ENCODE measurements at places on chromosomes 6 and 20. TPM values are rescaled to one million over a fixed set of nuclear protein-coding genes. Genes with fewer than 3 reads are reported as not detected.

DNA sequence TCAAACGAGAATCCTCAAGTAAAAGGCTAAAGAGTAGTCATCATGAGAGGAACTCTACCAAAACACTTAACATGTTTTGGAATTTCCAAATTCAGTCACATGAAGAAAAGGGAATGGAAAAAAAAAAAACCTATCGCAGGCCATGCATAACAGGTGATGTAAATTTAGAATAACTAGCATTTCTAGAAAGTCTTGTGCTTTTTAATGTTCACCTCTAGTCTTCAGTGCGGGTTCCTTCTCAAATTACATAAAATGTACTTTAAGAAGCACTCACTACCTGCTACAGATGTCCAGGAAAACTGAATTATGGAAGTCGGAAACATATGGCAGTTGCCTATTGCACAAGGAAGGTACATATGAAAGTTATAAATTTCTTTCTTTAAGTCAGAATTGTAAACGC lies 6.1 kb upstream of the TBX18 start:
- H3K27ac ChIP-seq = no peak overlapping the region
- no peak overlapping the region for H3K4me3 ChIP-seq
- peaks cover 35% of the 10 kb centered on the region for H3K27me3 ChIP-seq
- no peaks in the 10 kb centered on the region for H3K36me3 ChIP-seq

GRCh38 chr20:61184194-61184593 lies 67.9 kb upstream of the CDH4 start:
- no peaks in the 10 kb centered on the region for H3K36me3 ChIP-seq
- H3K4me3 ChIP-seq = no peak overlapping the region
- H3K27ac ChIP-seq = no peak overlapping the region

DNA sequence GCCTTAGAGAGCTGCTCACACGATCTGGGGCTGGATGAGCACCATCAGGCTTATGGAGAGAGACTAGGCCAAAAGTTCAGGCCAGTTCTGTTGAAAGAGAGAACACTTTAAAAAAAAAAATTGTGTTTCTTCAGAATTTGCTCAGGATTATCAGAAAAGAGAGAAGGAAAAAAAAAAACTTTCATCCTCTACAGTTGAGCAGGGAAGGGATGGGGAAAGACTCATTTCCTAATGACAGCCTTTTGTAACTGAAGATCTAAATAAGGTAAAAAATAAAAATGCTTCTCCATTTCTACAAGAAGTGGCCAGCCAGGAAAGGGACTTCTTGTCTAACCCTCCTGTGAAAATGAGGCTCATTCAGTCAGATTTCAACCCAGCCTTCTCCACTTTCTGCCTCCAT lies 134.8 kb downstream of the LY86 start:
- H3K4me3 ChIP-seq = peak overlapping the region; percentile 71
- peak overlapping the region; percentile 72 for H3K27ac ChIP-seq
- H3K4me1 ChIP-seq = peaks cover 14% of the 10 kb centered on the region
- DNase-seq = no peak
- H3K36me3 ChIP-seq = no peaks in the 10 kb centered on the region
- H3K27me3 ChIP-seq = no peaks in the 10 kb centered on the region

DNA sequence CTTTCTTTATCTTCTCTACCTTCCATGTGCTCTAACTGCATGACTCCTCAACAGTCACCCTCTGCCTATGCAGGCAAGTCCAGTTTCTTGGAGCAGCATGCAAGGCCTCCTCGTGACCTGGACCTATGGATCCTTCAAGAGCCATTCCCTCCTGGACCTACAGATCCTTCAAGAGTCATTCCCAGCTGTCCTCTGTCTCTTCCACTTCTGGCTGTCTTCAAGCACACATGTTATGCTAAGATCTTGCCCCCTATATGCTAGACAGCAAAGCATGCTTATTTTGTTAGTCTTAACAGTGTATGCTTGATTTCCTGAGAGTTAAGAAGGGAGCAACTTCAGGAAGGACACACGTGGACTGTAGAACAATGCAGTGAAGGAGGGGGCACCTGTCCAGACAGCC lies 7.5 kb downstream of the ID4 start:
- H3K4me3 ChIP-seq = no peak overlapping the region
- H3K27me3 ChIP-seq = no peaks in the 10 kb centered on the region
- DNase-seq = no peak

DNA sequence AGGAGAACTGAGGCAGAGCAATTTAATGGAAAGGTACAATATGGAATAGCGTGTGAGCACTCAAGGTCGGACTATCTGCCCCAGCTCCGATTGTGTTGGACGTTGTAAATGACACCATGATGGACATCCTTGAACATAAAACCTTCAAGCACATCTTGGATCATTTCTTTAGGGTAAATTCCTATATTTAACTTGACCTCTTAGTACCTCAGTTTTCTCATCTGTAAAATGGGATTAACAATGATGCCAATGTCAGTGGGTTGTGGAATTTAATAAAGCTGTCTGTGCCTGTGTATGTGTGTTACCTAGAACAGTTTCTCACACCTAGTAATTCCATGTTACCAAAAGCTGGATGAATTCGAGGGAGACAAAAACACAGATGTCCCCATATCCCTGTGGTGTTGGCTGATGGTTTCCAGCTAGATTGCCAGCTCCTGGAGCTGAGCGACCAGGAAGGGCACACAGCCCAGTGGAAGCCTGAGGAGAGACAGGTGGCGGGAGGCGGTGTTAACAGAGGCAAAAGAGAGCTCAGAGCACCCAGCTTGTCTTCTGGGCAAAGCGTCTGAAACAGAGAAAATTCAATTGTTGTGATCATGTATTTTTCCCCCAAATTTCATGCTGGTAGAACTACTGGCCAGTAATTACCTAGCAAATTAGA lies 32.6 kb downstream of the MDFI start:
- no peak for DNase-seq
- H3K27me3 ChIP-seq = peaks cover 12% of the 10 kb centered on the region
- H3K36me3 ChIP-seq = no peaks in the 10 kb centered on the region
- no peak overlapping the region for H3K27ac ChIP-seq
- H3K4me1 ChIP-seq = no peaks in the 10 kb centered on the region
- no peak overlapping the region for H3K4me3 ChIP-seq

DNA sequence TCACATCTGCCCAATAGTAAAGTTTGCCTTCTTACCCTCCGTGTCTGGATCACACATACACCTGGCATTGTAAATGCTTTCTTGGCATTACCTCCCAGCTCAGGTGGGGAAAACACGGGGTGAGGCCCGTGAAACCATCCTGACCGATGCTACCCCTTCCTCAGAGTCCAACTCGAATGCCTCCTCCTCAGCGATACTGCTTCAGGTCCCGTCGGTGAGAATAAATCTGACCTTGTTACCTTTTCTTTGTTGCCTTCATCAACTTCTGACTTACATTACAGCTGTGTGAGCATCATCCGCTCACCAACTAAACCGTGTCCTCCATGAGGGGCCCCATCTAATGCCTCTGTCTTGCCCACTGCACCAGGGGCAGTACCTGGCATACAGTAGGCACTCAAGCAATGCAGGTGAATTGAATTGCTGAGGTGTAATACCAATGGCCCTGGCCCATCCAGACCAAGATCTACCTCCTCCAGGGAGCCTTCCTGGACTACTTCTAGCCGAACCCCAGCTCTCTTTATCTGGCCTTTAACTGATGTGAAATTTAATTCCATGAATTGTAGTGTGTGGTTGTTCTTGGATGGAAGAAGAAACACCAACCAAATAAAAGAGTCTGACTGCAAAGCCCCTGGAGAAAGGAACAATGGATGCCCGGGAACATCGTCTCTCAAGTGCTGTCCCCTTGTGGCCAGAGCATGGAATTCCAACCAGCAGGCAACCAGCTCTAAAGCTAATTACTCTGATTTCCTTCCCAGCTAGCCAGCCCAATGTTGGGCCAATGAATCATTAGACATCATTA lies 141.5 kb downstream of the ANKRD60 start:
- no peaks in the 10 kb centered on the region for H3K36me3 ChIP-seq
- H3K4me3 ChIP-seq = no peak overlapping the region
- no peaks in the 10 kb centered on the region for H3K4me1 ChIP-seq
- peak; percentile 93 for DNase-seq

GRCh38 chr6:131736811-131737210 lies 26.0 kb upstream of the CTAGE9 start:
- H3K27ac ChIP-seq = no peak overlapping the region
- H3K27me3 ChIP-seq = no peaks in the 10 kb centered on the region
- DNase-seq = no peak
- no peaks in the 10 kb centered on the region for H3K36me3 ChIP-seq
- H3K4me1 ChIP-seq = peaks cover 14% of the 10 kb centered on the region

DNA sequence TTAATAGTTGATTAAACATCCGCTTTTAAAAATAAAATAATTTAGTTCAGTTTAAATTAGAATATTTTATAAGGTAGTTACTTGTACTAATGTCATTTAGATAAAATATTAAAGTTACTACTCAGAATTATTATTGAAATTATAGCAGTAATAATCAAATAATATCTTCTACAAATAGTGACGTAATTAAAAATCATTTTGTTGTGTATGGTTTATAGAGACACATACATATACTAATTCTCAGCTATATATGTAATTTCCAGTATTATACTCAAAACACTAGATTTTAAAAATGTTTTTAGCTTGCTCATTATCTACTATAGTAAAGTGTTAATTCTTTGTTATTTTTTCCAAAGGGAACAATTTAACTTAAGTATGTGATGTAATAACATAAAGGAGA lies 435.2 kb upstream of the MANEA start:
- H3K36me3 ChIP-seq = no peaks in the 10 kb centered on the region
- H3K4me1 ChIP-seq = no peaks in the 10 kb centered on the region
- no peak for DNase-seq
- H3K27ac ChIP-seq = no peak overlapping the region
- no peak overlapping the region for H3K4me3 ChIP-seq

DNA sequence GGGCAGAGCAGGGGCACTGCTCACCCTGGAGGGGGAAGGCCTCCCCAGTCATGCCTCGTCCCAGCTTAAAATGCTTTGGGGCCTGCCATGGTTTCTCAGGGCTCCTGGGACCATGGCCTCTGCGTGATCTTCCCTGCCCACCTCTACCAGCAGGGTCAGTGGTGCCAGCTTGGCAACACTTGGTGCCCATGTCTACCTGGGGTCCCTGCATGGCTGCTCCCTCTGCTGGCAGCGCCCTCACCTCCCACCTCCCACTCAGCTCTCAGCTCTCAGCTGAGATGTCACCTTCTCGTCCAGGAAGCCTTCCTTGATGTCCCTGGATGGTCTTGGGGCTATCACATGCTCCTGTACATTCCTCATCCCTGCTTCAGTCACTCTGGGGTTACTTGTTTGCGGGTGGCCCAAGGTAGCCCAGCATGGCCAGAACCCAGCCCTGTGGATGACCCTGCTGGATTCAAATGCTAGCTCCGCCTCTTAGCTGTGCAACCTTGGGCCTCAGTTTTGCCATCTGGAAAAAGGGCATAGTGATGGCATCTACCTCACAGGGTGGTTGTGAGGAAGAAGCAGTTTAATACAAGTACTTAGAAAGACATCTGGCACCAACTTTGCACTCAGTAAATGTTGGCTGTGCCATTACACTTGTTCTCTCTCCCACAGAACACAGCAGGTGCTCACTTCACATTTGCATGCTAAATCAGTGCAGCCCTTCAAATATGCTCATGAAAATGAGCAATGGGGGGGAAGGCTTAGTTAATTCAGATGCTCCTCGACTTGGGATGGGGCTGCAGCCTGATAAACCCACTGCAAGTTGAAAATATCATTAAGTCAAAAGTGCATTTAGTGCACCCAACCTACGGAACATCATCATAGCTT lies 53.5 kb upstream of the PTPN1 start:
- no peak overlapping the region for H3K27ac ChIP-seq
- H3K36me3 ChIP-seq = no peaks in the 10 kb centered on the region
- H3K4me3 ChIP-seq = no peak overlapping the region
- H3K4me1 ChIP-seq = peaks cover 5% of the 10 kb centered on the region
- no peaks in the 10 kb centered on the region for H3K27me3 ChIP-seq

GRCh38 chr20:4592316-4593148 lies 129.2 kb upstream of the PRND start:
- peaks cover 6% of the 10 kb centered on the region for H3K4me1 ChIP-seq
- peak overlapping the region; percentile 70 for H3K4me3 ChIP-seq
- peak; percentile 89 for DNase-seq
- peak overlapping the region; percentile 33 for H3K27ac ChIP-seq
- H3K27me3 ChIP-seq = peaks cover 12% of the 10 kb centered on the region
- H3K36me3 ChIP-seq = no peaks in the 10 kb centered on the region

DNA sequence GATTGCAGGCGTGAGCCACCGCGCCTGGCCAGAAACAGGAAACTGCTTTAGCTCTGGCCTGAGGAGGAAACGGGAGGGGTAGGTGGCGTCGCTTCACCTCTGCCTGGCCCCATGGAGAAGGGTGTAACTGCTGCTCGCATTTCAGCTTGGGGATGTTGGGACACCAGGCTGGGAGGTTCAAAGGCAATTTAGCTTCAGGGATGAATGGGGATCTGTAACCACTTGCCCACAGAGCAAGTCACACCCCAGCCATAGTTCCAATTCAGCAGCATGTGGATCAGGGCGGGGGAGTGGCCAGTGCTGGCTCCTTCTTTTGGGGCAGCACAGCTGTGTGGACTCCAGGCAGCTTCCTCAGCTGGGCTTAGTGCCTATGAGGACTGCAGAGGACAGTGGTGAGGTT lies 34.8 kb upstream of the NUP153 start:
- H3K27ac ChIP-seq = no peak overlapping the region
- H3K36me3 ChIP-seq = no peaks in the 10 kb centered on the region
- H3K4me1 ChIP-seq = no peaks in the 10 kb centered on the region
- H3K4me3 ChIP-seq = no peak overlapping the region

GRCh38 chr6:13395272-13396237 lies 67.2 kb upstream of the TBC1D7 start:
- no peaks in the 10 kb centered on the region for H3K36me3 ChIP-seq
- H3K4me1 ChIP-seq = peaks cover 9% of the 10 kb centered on the region
- peak overlapping the region; percentile 68 for H3K27ac ChIP-seq
- H3K4me3 ChIP-seq = no peak overlapping the region

DNA sequence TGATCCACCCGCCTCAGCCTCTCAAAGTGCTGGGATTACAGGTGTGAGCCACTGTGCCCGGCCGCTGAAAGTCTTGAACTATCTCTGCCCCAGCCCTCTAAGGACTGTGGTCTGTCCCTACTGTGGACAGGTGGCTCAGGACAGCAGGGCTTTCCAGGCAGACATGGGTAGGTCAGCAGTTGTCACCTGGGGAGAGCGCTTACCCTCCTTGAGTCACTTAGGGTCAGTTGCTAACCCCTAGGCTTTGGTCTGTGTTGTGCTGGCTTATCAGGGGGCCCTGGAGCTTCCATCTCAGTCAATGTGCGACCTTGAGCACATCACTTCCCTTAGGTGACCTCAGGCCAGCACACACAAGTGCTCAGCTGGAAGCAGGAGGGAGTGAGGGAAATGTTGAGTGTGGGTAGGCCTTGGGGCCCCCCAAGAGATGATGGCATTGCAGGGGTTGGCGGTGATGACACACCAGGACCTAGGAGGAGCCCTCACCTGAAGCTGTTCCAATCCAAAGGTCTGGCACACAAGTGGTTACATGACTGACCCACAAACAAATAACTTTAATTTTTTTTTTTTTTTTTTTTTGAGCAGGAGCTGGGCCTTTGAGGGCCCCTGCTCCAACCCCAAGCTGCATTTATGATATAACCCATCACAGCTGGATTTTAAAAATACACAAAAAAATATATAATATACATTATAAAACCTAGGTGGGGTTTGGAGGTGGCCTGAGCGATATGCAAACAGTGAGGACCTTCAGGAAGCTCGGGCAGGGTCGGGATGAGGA lies 5.1 kb downstream of the RPL10A start:
- peaks cover 57% of the 10 kb centered on the region for H3K36me3 ChIP-seq
- H3K4me3 ChIP-seq = no peak overlapping the region
- no peaks in the 10 kb centered on the region for H3K27me3 ChIP-seq
- peak; percentile 77 for DNase-seq

The COL12A1 gene
- total RNA-seq = 1,393 TPM

The SLC52A3 gene
- total RNA-seq = not detected

The SLC44A4 gene
- not detected for total RNA-seq

The PLAGL1 gene
- 22.4 TPM for total RNA-seq

The SULF2 gene
- total RNA-seq = 138 TPM

The TXNDC5 gene
- 344 TPM for total RNA-seq

The CTAGE9 gene
- not detected for total RNA-seq

The CDH4 gene
- 1.1 TPM for total RNA-seq
